Stimulated activated CD4-positive, alpha-beta T cell treated with anti-CD3 and anti-CD28 coated beads, Interleukin-15, amount 100 ng/mL, for 1 hour (primary cell): ENCODE measurements at places on chromosomes 7 and 10.

GRCh38 chr7:128266883-128267594, 26.0 kb downstream of the LEP start:
- DNase-seq, result no peak

- no peak for DNase-seq
These were observed 638.2 kb upstream of the FZD8 start for GRCh38 chr10:36280321-36280741.

GRCh38 chr7:132148876-132149275, 427.4 kb downstream of the PLXNA4 start:
- no peak for DNase-seq

DNA sequence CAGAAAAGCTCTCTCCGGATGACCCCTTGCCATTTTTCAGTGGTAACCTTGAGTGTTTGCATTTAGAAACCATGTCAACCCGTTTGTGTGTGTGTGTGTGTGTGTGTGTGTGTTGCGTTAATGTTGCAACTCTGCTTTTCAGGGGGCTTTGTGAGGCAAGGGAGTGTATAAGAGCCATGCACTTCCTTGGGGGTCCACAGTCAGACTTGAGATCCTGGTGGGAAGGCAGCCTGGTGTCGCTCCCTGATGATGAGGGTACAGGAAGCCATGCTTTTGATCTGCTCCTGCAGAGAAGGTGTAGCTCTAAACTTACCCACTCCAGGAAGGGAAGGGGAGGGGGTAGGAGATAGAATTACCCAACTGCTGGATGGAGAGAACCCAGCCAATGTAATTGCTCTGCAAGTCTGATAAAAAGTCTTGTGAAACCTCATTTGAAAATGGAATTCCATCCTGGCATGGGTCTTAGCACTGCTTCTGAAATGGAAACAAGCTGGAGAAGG, 10.7 kb downstream of the GRK5 start:
- DNase-seq, result no peak
